ENCODE measurements at places on chromosomes 16 and 17. TPM values are rescaled to one million over a fixed set of nuclear protein-coding genes. Genes with fewer than 3 reads are reported as not detected.

The SLFN11 gene
- total RNA-seq = 24.2 TPM

The EPN3 gene
- not detected for total RNA-seq

DNA sequence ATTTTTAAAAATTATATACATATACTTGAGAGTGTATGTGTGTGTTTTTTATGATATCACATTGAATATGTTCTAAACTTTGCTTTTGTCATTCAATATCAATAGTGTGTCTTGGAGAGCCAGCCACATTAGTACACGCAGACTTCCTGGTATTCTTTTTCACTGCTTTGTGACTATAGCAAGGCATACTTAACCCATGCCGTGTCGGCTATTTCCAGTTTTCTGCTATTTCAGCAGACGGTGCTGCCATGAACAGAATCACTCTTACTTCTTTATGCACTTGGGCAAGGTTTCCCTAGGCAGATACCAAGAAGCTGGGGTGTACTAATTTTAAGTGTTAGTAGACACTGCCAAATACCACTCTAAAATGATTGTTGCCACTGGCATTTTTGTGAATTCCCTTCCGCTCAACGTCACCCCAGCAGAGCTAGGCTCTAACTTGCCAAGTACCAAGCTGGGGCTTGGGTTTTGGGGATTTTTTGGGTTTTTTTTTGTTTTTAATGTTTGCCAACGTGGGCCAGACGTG is 134.9 kb downstream of the SOCS1 start:
- no peak for DNase-seq

The ARMC5 gene
- total RNA-seq = 13.3 TPM

GRCh38 chr17:66691644-66692420 is 143.1 kb upstream of the CACNG5 start:
- DNase-seq = no peak

- no peak for DNase-seq
Observed at GRCh38 chr17:50087912-50088405, 7.2 kb upstream of the PDK2 start.

The KRTAP4-1 gene
- not detected for total RNA-seq

Data from HFFc6 (cell line).